ENCODE measurements at places on chromosomes 16 and 17.

- peaks cover 41% of the 10 kb centered on the region for H3K36me3 ChIP-seq
- H3K4me1 ChIP-seq: peaks cover 14% of the 10 kb centered on the region
- H3K4me3 ChIP-seq: no peak overlapping the region
- no peaks in the 10 kb centered on the region for H3K27me3 ChIP-seq
- no peak for DNase-seq
Observed at GRCh38 chr17:63399316-63399715, 46.8 kb downstream of the CYB561 start.

DNA sequence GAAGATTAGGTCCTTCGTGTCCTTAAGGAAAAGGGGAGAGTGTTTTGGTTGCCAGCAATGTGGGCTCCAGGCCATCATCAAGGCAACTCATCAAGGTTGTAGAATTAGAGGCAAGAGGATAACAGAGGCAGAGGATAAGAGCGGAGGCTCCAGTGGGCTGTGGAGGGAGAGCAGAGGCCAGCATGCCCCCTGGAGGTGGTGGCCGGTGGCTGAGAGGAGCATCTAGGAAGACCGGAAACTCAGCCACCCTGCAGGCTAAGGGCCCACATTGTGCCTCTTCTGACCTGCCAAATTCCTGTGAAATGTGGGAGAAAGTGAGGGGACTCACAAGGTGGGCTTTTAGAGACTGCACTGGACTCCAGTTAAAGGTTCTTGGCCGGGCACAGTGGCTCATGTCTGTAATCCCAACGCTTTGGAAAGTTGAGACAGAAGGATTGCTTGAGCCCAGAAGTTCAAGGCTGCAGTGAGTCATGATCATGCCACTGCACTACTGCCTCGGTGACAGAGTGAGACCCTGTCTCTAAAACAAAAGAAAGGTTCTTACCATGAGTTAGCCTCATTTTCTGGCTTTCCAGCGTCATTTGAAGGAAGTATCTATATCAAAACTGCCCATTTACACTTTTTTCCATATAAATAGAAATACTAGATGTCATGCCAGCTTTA is 62.7 kb upstream of the ADORA2B start:
- no peak overlapping the region for H3K4me3 ChIP-seq
- H3K27me3 ChIP-seq: no peaks in the 10 kb centered on the region
- H3K36me3 ChIP-seq: no peaks in the 10 kb centered on the region
- H3K4me1 ChIP-seq: no peaks in the 10 kb centered on the region

- H3K36me3 ChIP-seq: no peaks in the 10 kb centered on the region
- H3K27ac ChIP-seq: no peak overlapping the region
- no peak overlapping the region for H3K4me3 ChIP-seq
- H3K4me1 ChIP-seq: no peaks in the 10 kb centered on the region
- H3K27me3 ChIP-seq: no peaks in the 10 kb centered on the region
Observed at GRCh38 chr16:88132836-88133506, 181.7 kb downstream of the BANP start.

- DNase-seq: no peak
- no peaks in the 10 kb centered on the region for H3K36me3 ChIP-seq
Observed at GRCh38 chr17:33560165-33560564, 267.1 kb upstream of the ASIC2 start.

GRCh38 chr17:76943781-76944213 is 75.6 kb downstream of the MGAT5B start:
- no peaks in the 10 kb centered on the region for H3K36me3 ChIP-seq
- H3K27me3 ChIP-seq: no peaks in the 10 kb centered on the region
- no peaks in the 10 kb centered on the region for H3K4me1 ChIP-seq
- H3K27ac ChIP-seq: no peak overlapping the region

- H3K27ac ChIP-seq: no peak overlapping the region
- no peaks in the 10 kb centered on the region for H3K27me3 ChIP-seq
- no peak overlapping the region for H3K4me3 ChIP-seq
- peaks cover 11% of the 10 kb centered on the region for H3K36me3 ChIP-seq
- H3K4me1 ChIP-seq: peaks cover 32% of the 10 kb centered on the region
Observed at GRCh38 chr16:21156767-21157467, 1.6 kb upstream of the LDAF1 start.

GRCh38 chr16:53816211-53816836 is 112.4 kb downstream of the FTO start:
- H3K4me1 ChIP-seq: peaks cover 28% of the 10 kb centered on the region
- no peak overlapping the region for H3K27ac ChIP-seq
- DNase-seq: no peak
- no peaks in the 10 kb centered on the region for H3K27me3 ChIP-seq

- no peak for DNase-seq
- peak overlapping the region; percentile 25 for H3K27ac ChIP-seq
- no peak overlapping the region for H3K4me3 ChIP-seq
- H3K4me1 ChIP-seq: no peaks in the 10 kb centered on the region
- H3K27me3 ChIP-seq: no peaks in the 10 kb centered on the region
- peaks cover 7% of the 10 kb centered on the region for H3K36me3 ChIP-seq
Observed at GRCh38 chr17:82963104-82963950, 116.1 kb upstream of the METRNL start.

- H3K4me1 ChIP-seq: peaks cover 20% of the 10 kb centered on the region
- H3K36me3 ChIP-seq: no peaks in the 10 kb centered on the region
- H3K4me3 ChIP-seq: no peak overlapping the region
Observed at GRCh38 chr16:86573215-86573614, 5.1 kb upstream of the FOXL1 start.

DNA sequence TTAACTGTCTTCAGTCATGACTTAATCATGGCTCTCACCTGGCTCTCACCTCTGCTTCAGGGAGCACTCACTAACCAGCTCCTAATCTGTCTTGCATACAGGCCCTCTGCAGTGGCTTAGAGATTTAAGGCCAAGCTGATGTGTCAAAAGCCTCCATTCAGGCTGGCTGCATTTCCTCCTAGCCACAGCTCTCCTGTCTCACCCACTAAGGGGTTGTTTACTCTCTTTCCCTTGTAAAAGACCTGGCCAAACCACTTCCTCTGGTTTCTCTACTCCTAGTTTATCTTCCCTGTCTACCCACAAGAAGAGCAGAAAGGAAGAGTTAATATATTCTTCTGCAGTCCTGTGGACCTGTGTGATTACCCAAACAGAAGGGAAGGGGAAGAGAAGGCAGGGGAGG is 9.3 kb upstream of the ASIC2 start:
- H3K27me3 ChIP-seq: no peaks in the 10 kb centered on the region
- no peak overlapping the region for H3K27ac ChIP-seq
- no peak overlapping the region for H3K4me3 ChIP-seq
- DNase-seq: no peak
- no peaks in the 10 kb centered on the region for H3K4me1 ChIP-seq
- H3K36me3 ChIP-seq: no peaks in the 10 kb centered on the region

DNA sequence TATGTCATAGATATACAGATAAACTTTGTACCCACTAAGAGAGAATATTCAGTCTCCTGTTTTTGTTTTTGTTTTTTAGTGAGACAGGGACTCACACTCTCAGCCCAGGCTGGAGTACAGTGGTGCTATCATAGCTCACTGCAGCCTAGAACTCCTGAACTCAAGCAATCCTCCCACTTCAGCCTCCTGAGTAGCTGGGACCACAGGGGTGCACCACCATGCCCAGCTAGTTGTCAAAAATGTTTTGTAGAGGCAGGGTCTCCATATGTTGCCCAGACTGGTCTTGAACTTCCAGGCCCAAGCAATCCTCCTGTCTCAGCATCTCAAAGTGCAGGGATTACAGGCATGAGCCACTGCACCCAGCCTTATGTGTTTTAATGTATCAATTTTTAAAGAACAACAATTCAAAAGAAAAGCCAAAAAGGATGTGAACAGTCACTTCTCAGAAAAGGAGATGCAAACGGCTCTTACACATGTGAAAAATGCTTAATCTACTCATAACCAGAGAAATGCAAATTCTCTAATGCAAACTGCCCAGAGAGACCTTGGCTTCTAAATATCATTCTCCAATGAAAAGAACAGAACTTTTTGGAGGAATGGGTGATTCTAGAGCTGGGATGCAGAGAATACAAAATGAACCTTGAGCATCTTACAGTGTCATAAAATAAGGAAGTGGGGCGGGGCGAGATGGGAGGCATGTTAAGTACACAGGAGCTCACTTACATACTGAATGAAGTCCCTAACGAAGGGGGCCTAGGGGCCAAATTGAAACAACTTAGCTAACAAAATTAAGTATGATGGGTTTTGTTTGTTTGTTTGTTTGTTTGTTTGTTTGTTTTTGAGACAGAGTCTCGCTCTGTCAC is 7.3 kb upstream of the CMTM3 start:
- H3K27me3 ChIP-seq: no peaks in the 10 kb centered on the region
- no peaks in the 10 kb centered on the region for H3K36me3 ChIP-seq
- DNase-seq: no peak
- H3K4me3 ChIP-seq: no peak overlapping the region

DNA sequence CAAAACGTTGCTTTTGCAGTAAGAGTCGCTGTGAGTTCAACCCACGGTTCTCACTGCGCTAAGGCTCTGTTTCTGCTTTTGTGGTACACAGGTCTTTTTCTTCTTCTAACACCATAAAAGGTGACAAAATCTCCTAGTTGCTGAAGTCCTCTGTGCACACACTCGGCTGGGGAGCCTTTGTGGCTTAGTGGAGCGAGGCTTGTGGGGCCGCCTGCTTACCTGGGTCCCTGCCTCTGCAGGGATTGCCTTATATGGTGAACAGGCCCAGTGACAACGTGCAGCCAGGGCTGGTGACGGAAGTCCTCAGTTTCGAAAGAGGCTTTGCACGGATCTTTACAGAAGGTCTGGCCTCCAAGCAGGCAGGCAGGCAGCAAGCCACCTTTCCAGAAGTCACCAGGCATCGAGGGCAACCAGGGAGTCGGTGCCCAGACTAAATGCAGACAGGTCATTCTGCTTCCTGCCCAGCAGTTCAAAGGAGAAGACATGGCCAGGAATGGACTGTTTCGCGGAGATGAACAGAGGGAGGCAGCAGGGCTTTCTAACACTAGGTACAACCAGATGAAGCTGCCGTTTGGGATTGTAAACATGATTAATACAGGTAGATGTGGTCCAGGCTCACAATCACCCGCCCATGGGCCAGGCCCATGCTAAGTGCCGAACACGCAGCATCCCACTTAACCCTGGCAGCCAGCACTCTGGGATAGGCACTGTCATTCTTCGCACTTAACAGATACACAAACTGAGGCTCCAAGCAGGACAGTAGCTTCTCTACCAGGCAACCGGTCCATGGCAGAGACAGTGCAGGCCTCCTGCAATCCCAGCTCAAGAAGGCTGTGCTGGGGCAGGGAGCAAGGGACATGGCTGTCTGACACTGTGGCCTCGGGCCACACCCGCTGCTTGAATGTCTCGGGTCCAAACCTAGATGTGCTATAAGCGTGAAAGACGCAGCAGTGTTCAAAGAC is 10.7 kb upstream of the MEAK7 start:
- peak; percentile 42 for DNase-seq
- peak overlapping the region; percentile 17 for H3K27ac ChIP-seq
- no peaks in the 10 kb centered on the region for H3K36me3 ChIP-seq
- peaks cover 3% of the 10 kb centered on the region for H3K4me1 ChIP-seq
- no peak overlapping the region for H3K4me3 ChIP-seq

GRCh38 chr17:35183332-35183731 is 10.9 kb downstream of the SLC35G3 start:
- no peaks in the 10 kb centered on the region for H3K36me3 ChIP-seq
- H3K27me3 ChIP-seq: peaks cover 6% of the 10 kb centered on the region
- DNase-seq: no peak
- peaks cover 10% of the 10 kb centered on the region for H3K4me1 ChIP-seq

DNA sequence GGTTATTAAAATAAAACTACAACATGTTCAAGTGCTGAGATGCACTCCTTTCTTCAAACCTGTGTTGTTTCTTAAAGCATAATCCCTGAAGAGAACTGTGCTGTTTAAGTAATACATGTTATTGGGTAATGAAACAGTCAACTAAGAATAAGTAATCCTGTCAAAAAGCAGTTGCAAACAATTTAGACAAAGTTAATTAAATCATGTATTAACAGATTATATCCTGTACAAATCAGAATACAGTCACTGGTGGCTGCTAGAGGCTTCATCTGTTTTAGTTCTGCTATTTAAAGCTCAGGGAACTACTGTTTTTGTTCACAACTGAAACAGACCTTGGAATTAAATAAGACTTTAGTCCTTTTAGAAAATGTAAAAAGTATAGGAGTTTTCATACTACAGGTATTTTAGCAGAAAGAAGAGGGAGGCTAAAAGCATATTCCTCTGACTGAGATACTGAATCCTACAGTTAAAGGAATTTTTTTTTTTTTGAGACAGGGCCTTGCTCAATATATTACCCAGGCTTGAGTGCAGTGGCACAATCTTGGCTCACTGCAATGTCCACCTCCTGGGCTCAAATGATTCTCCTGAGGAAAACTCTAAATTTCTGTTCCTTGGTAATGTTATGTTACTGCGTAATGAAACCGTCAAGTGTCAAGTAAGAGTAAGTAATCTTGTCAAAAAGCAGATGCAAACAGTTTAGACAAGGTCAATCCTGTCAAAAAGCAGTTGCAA is 27.3 kb upstream of the ITGA2B start:
- peaks cover 81% of the 10 kb centered on the region for H3K36me3 ChIP-seq
- no peak overlapping the region for H3K4me3 ChIP-seq
- no peaks in the 10 kb centered on the region for H3K27me3 ChIP-seq
- peak overlapping the region; percentile 28 for H3K27ac ChIP-seq

- no peaks in the 10 kb centered on the region for H3K27me3 ChIP-seq
- H3K4me1 ChIP-seq: peaks cover 6% of the 10 kb centered on the region
- no peak overlapping the region for H3K4me3 ChIP-seq
- peak overlapping the region; percentile 60 for H3K27ac ChIP-seq
Observed at GRCh38 chr17:2959371-2960130, 103.9 kb downstream of the OR1D5 start.

GRCh38 chr17:78039581-78039980 is 81.1 kb downstream of the TNRC6C start:
- DNase-seq: no peak
- H3K27me3 ChIP-seq: no peaks in the 10 kb centered on the region
- no peak overlapping the region for H3K27ac ChIP-seq
- no peak overlapping the region for H3K4me3 ChIP-seq
- peaks cover 45% of the 10 kb centered on the region for H3K4me1 ChIP-seq

DNA sequence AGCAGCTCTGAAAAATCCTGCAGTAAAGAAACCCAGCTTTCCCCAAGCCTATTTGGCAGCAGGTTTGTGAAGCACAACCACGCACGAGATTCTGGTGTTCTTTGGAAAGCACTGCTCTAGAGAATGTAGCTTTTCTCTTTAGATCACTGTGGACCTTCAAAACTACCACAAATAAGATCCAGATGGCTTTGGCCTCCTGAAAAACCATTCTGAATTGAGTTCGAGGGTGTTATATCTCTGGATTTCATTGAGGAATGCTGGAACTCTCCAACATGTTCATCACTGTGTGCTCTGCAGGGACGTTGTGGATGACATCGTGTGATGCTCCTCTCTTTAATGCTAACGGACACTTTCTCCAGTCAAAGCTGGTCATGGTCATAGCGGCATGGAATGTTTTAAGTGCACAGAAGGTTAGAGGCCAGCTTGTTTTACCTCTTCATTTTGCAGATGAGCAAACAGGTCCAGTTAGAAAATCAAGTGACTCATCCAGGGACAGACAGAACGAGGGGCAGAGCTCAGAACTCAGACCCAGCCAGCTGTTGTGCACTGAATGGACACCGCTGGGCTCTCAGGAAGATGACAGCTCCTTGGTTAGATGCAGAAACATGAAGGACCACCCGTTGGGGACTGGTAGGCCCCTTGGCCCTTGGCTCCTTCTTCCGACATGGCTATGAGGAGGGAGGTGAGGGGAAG is 37.2 kb downstream of the CCDC42 start:
- no peaks in the 10 kb centered on the region for H3K36me3 ChIP-seq
- peaks cover 13% of the 10 kb centered on the region for H3K4me1 ChIP-seq
- no peak for DNase-seq
- no peak overlapping the region for H3K4me3 ChIP-seq

- peaks cover under 1% of the 10 kb centered on the region for H3K36me3 ChIP-seq
- no peak for DNase-seq
- H3K4me3 ChIP-seq: no peak overlapping the region
- H3K27me3 ChIP-seq: no peaks in the 10 kb centered on the region
Observed at GRCh38 chr17:30808785-30809286, 15.7 kb downstream of the CRLF3 start.
